ENCODE measurements at places on chromosomes 13 and 19.
A peak's percentile ranks its signal among the peaks of the same experiment; 100 is the strongest.

DNA sequence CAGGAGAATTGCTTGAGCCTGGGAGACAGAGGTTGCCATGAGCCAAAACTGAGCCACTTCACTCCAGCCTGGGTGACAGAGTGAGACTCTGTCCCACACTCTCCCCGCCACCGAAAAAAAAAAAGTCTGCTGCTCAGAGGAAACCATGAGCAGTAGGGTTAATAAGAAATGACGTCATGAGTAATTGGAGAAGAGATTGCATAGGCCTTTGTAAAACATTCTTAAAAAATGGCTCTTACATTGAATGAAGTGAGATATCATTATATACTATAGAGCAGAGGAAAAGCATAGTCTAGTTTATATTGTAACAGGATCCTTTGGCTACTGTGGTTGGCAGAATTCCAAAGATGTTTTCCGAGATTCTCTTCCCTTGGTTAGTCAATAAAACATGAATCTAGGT lies 228.2 kb downstream of the PCDH20 start:
- no peak for DNase-seq

DNA sequence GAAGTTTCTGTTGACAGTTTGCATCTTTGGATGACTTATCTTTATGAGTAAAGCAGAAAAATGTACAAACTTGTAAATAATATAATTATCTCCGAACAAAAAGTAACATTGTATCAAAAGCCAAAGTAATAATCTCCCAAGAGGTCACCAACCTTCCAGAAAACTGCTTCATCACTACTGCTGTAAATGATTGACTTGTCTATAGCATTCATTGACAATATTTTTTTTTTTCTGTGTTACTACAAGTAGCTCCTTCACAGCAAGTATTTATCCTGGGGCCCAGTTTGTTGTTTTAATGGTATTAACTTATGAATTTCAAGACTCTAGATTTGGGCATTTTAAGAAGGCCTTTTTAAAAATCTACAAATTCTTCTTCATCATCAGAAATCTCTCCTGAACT lies 242.4 kb downstream of the KLF12 start:
- no peak for DNase-seq

- DNase-seq = no peak
Observed at GRCh38 chr13:44333950-44334655, 39.5 kb upstream of the SERP2 start.

- DNase-seq = no peak
Observed at GRCh38 chr13:102830646-102831045, 15.2 kb upstream of the ERCC5 start.

DNA sequence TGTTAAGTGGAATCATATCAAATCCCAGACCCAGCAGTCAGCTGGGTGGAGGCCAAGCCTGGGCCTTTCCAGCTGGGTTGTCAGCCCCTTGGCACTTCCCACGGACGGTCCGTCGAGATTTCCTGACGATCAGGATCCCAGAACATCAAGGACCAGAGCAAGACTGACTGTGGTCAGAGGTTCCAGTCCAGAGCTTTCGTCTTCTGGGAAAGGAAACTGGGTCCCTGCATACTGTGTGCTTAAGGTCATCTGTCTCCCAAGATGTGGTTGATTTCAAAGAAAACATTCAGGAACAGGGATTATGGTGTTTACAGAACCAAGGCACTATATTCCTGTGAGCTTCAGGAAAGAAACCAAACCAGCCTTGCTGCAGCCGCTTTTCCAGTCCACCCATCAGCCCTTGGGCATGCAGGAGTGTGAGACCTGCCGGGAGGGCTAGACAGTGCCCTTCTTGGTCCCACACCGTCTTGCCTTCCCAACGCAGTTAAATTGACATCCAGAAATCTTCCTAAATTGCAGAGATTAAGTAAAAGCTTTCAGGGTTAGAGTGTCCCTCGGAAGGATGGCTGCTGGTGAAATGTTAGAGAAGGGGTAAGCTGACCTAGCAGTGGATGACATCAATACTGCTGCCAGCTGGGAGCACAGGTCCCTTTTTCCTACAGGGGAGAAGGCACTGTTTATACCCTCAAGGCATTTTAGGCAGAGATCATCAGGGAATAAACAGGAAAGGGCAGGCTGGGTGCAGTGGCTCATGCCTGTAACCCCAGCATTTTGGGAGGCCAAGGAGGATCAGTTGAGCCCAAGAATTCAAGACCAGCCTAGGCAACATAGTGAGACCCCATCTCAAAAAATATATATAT lies 5.0 kb upstream of the C19orf33 start:
- no peak for DNase-seq

DNA sequence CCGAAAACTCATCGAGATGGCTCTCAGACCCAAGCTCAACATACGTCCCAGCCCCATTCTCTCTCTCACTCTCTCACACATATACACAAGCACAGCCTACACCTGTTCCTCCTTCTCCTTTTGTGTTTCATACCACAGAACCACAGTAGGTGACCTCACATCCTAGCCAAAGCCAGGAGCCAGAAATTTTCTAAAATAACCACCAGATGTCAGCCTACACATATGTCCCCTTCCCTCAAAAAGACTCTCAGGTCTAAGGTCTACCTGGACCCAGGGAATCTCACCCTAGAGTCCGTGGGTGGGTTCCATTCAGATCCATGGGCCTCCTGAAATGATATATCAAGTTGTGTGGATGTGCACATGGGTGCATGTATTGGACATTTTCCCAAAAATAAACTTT lies 104.2 kb upstream of the IPO5 start:
- DNase-seq = no peak

DNA sequence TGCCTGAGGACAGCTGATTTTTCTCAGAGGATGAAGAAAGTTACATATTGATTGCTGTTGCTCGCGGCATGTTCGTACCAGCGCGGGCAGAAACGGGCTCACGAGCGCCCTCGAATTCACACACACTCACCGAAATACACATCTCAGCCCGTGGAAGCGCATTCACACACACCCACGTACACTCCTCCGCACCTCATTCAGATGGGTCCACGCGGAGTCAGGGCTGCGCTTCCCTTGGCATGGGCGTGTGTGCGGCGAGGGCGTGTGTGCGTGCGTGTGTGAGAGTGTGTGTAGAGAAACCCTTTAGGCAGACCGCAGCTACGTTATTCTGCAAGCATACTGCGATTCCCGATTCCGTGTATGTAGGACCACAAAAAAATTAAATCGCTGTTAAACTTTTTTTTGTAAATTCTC lies 2.1 kb upstream of the PCDH17 start:
- no peak for DNase-seq

GRCh38 chr13:28181413-28181812 lies 43.1 kb downstream of the PAN3 start:
- DNase-seq = no peak

GRCh38 chr19:38523319-38523718 lies 89.8 kb downstream of the RYR1 start:
- DNase-seq = no peak

- DNase-seq = no peak
Observed at GRCh38 chr13:34748073-34748472, 194.0 kb upstream of the NBEA start.

GRCh38 chr13:56457535-56458190 lies 683.1 kb upstream of the PRR20A start:
- no peak for DNase-seq

DNA sequence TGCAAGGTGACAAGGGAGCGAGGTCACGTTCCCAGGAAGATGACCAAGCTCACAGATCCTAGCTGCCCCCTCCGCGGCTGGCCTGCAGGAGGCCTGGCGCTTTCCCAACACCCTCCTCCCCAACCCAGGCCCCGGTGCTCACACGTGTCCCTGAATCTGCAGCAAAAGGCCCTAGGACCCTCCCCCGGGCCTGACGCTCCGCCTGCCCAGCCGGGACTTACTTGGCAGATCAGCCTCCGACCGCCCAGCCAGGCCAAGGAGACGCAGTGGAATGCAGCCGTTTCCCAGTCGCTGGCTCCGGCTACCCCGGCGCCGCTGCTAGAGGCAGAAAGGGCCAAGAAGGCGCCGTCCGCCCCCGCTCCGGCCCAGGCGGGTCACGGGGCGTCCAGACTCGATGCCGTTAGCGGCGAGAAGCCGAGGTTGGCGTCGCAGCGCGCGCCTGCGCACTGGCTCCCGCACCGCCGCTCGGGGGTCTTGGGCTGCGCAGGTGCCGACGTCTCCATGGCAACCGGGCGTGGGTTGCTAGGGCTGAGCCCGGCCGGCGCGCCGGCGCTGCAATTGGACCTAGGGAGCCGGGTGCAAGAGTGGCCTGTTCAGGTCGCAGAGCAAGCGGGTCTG lies at the start of gene PNMA8A:
TSS of gene PNMA8A (minus strand) at position 448 of the 618 bp plus-strand sequence. CDS start 528 bp downstream, outside the sequence.
- DNase-seq = no peak

GRCh38 chr13:50783066-50783465 lies 60.4 kb downstream of the DLEU7 start:
- DNase-seq = no peak

DNA sequence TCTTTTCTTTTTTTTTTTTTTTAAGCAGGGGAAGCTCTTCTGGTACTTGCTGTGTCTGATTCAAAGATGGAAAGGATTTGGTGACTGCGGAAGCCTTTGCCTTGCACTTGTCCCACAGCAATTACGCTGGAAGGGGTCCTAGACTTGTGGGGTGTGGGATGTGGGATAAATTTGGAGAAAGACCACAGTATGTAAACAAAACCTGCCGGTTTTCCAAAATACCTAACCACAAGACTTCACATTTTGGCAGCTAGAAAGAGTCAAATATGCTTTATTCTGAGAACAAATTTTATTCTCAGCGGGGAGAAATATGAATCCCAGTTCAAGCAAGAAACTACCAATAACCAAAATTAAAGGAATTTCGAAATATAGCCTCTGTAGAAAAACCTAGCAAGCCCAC lies 176.5 kb downstream of the SPRY2 start:
- DNase-seq = no peak

DNA sequence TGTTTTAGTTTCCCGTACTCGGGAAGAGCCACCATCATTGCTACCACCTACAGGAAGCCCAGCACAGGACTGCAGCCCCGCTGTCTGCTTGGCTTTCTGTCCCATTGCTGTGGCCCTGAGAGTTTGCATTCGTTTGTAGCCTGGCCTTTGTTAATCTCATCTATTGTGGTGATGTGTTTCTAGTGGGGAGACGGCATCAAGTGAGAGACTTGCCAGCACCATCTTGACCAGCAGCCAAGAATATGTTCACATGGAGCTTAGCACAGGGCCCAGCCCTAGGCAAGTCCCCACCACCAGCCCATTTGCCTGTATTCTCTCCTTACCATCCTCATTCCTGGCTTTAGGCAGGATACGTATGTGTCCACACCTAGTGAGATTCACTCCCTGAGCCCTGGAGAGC lies 17.3 kb upstream of the OVOL3 start:
- no peak for DNase-seq

DNA sequence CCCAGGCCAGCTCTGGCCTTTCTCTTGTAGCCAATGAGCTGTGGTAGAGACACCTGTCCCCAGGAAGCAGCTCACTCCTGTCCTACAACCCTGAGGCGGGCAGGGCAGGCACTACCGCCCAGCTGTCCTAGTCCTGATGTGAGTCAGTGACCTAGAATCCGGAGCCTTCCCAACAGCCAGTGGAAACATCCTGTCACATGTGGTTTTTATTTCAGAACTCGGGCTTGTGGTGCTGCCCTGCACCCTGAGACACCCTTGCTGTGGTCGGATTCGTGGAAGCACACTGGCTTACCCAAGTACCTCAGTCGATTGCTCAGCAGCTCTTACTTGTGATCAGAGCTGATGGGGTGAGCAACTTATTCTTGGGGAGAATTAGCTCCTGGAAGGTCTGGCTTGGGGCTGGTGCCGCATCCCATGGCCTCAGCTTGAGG lies 83.6 kb upstream of the ARHGEF7 start:
- DNase-seq = peak; percentile 60

- DNase-seq = no peak
Observed at GRCh38 chr19:39126312-39127187, 964 bp downstream of the PAK4 start.

GRCh38 chr13:98489446-98490194 lies 87.3 kb downstream of the STK24 start:
- DNase-seq = no peak

DNA sequence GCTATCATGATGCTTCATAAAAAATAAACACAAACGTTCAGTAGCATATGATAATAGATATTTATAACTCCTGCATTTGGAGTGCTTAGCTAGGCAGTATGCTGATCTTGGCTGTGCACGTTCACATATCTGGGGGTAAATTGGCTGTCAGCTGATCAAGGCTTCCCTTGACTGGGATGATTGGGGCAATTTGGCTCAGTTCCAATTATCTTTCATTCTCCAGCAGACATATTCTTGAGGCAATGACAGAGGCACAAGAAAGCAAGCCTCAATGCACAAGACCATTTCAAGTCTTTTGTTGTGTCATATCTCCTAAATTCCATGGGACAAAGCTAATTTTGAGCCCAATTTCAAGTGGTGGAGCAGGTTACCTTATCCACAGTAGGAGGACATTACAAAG lies 142.0 kb downstream of the DLEU7 start:
- no peak for DNase-seq

GRCh38 chr19:46298479-46299003 lies 1.7 kb downstream of the HIF3A start:
- no peak for DNase-seq

- no peak for DNase-seq
Observed at GRCh38 chr19:41339936-41340335, 13.8 kb downstream of the TGFB1 start.

DNA sequence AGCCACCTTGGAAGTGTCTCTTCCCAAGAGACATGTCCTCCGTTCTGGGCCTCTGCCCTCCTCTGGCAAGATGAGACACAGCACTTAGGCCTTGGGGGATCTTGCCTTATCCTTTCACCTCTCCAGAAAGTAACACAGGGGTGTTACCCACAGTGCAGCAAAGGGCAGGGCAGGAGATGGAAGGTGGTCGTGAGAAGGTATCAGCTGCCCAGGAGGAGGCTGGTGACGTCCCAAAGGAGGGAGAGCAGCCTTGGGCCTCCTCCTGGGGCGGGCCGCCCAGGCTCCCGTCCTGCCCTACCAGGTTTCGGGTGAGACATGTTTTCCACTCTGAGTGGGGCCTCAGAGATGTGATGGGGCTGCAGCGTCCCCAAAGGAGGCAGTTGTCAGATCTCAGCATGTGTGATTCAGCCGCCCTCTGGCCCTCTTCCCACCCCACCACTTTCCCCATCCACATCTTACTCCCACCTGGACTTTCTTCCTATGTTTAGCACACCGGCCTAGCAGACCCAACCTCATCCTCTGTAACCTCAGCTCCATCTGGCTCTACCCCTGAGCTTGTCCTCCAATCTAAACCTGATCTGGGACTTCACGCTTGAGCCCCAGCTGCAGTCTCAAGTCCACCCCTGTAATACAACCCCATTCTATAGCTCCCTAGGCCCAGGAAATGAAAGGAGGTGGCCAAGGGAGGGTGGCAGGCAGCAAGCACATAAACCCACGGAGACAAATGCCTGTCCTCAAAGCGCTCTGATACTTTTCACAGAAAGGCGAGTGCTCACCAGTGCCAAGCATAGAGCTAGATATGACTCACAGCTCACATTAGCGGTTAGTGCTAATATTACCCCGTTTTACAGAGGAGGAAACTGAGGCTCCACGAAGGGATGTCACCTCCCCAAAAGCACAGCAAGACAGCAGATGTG lies 9.3 kb downstream of the POU2F2 start:
- no peak for DNase-seq

DNA sequence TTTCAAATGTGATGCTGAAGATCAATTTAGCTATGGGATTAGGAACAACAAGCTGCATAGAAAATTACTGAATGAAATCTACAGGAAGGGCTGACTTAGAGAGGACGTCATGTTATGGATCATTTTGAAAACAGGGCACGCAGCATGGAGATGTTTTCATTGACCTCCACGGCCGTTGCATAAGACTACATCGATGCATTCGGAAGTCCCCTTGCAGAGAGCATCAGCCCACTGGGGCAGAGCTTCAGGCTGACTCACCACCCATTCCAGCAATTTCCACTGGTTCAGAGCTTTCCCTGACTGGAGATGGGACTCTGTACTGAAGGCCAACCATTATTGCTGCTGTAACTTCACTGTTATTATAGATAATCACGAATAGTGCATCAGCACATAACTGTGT lies 305.3 kb downstream of the IRS2 start:
- no peak for DNase-seq
